SJSA1 (cell line): ENCODE measurements at places on chromosomes 7 and 10.
A peak's percentile ranks its signal among the peaks of the same experiment; 100 is the strongest.

- H3K27me3 ChIP-seq, result no peaks in the 10 kb centered on the region
- H3K4me3 ChIP-seq, result no peak overlapping the region
- peaks cover 13% of the 10 kb centered on the region for H3K4me1 ChIP-seq
- H3K27ac ChIP-seq, result peak overlapping the region; percentile 42
These were observed 14.3 kb downstream of the SEMA3D start for GRCh38 chr7:85172530-85172941.

GRCh38 chr7:78151229-78151628 is 352.7 kb downstream of the PHTF2 start:
- no peak for DNase-seq
- H3K27me3 ChIP-seq, result 0 out of 2 replicates have a peak, but pooled peaks cover 3% of the 10 kb centered on the region
- no peak overlapping the region for H3K27ac ChIP-seq
- H3K36me3 ChIP-seq, result no peaks in the 10 kb centered on the region
- H3K4me1 ChIP-seq, result no peaks in the 10 kb centered on the region

DNA sequence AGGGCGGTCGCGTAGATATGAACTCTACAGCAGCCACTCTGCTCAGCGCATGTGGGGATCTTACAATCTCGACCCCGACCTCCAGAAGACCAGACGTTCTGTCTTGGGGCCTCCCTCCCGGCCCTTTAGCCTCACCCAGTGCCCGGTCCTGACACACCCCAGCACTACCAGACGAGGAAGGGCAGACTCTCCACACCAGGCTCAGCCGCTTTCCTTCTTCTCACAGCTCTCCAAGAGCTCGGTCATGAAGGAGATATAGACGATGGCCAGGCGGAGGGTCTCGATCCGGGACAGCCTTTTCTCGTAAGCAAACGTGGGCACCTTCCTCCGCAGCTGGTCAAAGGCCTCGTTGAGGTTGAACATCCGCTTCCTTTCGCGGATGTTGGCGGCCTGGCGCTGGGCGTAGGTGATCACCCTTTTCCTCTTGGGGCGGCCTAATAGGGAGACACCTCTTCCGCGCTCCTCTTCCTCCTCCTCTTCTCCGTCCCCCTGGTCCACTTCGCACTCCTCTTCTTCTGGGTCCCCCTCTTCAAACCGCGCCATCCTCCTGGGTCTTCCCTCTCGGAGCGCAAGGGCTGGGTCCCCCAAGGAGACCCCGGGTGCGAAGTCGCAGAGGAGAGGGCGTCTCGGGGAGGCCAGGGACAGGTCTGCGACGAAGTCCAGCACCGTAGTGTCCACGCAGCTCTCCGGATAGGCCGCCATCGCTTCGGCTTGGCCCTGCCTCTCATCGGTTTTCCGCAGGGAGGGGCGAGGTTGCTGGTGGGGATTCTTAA is at the start of gene FERD3L:
TSS of gene FERD3L (minus strand) at position 761 of the 773 bp plus-strand sequence. CDS start at position 702, 59 bp downstream.
- H3K27ac ChIP-seq, result no peak within 1 kb of the TSS
- H3K4me1 ChIP-seq, result 0 out of 2 replicates have a peak, but pooled peaks cover 3% of the 10 kb centered on the region
- no peaks in the 10 kb centered on the region for H3K36me3 ChIP-seq

DNA sequence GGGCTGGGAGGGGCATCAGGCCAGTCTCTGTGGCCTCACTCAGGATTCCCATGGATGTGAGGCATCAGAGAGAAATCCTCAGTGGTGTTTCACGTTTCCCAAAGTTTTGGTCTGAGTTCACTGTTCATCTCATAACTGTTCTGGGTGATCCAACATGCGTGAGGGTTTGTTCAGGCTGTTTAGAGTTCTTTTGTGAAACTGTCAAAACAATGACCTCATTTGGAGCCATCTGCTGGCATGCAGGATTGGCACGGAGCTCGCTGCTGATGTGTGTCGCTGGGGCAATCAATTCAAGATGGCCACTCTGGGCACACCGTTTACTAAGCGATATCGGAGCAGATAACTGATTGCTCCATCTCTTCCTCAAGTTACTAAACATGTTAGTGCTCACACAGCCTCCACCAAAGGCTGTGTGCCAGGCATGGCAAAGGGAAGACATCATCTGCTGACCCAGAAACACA is 365.6 kb downstream of the WDR11 start:
- no peak overlapping the region for H3K4me3 ChIP-seq
- DNase-seq, result peak; percentile 56
- H3K36me3 ChIP-seq, result no peaks in the 10 kb centered on the region
- no peaks in the 10 kb centered on the region for H3K27me3 ChIP-seq

GRCh38 chr10:80484243-80484642 is 30.1 kb downstream of the TSPAN14 start:
- peaks cover 42% of the 10 kb centered on the region for H3K4me1 ChIP-seq
- H3K4me3 ChIP-seq, result no peak overlapping the region
- no peaks in the 10 kb centered on the region for H3K27me3 ChIP-seq
- peak overlapping the region; percentile 88 for H3K27ac ChIP-seq
- peaks cover 22% of the 10 kb centered on the region for H3K36me3 ChIP-seq
- DNase-seq, result peak; percentile 88

DNA sequence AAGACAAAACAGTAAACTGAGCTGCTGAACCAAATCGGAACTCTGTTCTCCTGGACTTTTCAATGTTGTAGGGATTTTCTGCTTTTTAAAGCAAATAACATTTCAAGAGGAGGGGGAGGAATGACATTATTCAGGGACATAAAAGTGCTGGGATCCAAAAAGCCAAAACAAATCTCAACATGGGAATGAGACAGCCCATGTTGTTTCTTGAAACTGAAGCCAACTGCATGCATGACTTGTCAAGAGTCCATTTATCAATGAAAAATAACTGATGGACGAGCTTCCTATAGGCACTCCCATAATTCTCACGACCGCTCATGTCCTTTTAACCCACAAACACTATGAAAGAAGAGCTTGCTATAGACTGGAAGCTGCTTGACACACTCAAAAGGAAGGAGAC is 27.8 kb downstream of the FAM53B start:
- H3K4me1 ChIP-seq, result peaks cover 7% of the 10 kb centered on the region
- H3K27ac ChIP-seq, result no peak overlapping the region
- no peaks in the 10 kb centered on the region for H3K27me3 ChIP-seq
- H3K4me3 ChIP-seq, result no peak overlapping the region
- no peaks in the 10 kb centered on the region for H3K36me3 ChIP-seq
- DNase-seq, result no peak
